ENCODE measurements at places on chromosomes 1 and 21.

- peak; percentile 40 for DNase-seq
These were observed 5.3 kb downstream of the PSRC1 start for GRCh38 chr1:109277434-109278204.

- no peak for DNase-seq
These were observed 139.3 kb upstream of the NFIA start for GRCh38 chr1:60942896-60943638.

DNA sequence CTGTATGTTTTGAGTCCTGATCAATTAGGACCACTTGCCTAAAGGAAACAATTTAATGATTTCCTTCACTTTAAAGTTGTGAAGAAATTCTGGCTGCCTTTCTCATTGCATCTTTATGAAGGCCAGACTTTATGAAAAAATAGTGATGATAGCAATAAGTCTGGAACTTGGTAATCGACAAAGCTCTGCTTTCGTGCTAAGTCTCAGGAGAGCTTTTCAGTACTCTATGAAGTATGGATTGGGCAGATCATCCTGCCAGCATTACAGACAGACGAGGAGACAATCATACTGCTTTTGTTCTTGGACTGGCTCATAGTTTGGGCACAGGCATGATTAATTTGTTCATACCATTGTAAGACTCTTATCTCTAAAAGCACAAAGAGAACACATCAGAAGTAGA lies 45.5 kb upstream of the KCNJ15 start:
- DNase-seq, result no peak

- DNase-seq, result no peak
These were observed at the start of gene CD101 for GRCh38 chr1:117001254-117001927. CD101 (plus strand) TSS chr1:117001760; CDS start chr1:117001818, 58 bp downstream.

DNA sequence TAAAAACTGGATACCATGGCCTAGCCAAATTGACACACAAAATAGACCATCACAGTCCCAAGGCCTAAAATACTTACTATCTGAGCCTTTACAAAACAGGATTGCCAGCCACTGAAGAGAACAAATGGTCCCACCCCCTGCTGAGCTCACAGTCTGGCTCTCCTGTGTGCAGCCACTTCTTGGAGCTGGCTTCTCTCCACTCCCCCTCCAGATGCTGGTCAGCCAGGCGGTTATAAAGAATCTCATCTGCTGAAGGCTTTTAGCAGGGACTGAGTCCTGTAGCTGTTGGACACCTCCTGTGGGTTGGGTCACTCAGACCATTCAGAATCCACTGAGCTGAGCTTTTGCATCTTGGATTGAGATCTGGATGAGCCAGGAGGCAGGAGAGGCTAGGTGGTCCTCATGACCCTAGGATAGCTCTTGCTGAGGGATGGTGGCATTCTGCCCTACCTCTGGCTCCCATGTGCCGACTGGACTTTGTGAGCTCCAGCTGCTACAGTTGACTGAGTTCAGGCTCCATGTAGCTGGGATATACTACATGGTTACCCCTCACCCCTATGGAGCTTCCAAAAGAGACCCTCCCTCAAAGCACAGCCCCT lies 16.1 kb downstream of the OXCT2 start:
- no peak for DNase-seq

GRCh38 chr1:201468844-201469644 lies at the start of gene PHLDA3:
PHLDA3 (minus strand) TSS chr1:201469188; CDS start chr1:201468786, 402 bp downstream.
- no peak for DNase-seq

DNA sequence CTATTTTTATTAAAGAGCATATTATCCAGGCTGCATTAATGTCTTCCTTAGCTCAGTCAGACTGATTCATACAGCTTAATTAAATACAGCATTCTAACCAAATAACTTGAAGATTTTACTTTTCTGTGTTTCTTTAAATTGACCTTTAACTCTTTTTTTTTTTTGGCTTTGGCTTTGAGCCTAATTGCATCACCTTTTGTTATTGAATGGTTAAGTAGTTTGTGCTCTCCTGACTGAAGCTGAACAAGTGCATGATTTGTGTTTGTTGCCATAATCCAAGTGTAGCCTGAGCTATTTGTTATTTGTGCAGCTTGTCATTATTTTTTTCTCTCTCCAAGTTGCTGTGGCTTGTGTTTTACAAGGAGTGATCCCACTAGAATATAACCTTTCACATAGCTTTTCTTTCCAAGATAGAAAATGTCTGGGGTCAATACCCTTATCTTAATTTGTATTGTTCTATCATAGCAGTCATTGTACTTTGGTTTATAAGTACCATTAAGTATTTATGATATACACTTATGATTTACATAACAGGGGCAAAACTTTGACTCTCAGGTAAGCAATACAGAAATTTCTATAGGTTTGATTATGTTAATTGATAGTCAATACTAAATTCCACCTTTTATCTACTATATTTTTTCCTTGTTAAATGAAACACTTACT lies 31.6 kb downstream of the CDC14A start:
- no peak for DNase-seq

DNA sequence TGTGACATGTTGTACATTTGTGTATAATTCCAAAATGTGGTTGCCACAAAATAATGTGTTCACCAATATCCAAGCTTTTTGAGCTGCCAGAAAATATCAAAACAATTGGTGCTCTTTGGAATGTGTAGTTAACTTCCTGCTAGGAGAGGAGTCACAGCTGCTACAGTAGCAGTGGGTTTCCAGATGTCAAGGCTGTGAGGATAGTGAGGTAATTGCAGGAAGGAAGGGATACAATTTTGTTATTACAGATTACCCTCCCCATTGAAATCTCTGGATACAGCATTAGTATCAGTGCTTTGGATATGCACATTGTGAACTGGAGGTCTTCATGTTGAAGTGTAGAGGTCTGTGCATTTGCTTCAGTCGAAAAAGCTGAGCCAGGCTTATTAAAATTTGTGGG lies 253.2 kb downstream of the PTPRC start:
- DNase-seq, result no peak

- no peak for DNase-seq
These were observed 39.3 kb downstream of the VWA5B1 start for GRCh38 chr1:20329793-20330542.

GRCh38 chr1:163771637-163772036 lies 449.9 kb downstream of the NUF2 start:
- no peak for DNase-seq

- no peak for DNase-seq
These were observed 650 bp upstream of the CCDC190 start for GRCh38 chr1:162861625-162862024.

GRCh38 chr1:30054126-30054525 lies 669.3 kb downstream of the MATN1 start:
- DNase-seq, result no peak

GRCh38 chr1:41305576-41306363 lies 55.5 kb upstream of the FOXO6 start:
- no peak for DNase-seq

GRCh38 chr1:9425859-9426258 lies 113.4 kb upstream of the SLC25A33 start:
- no peak for DNase-seq

DNA sequence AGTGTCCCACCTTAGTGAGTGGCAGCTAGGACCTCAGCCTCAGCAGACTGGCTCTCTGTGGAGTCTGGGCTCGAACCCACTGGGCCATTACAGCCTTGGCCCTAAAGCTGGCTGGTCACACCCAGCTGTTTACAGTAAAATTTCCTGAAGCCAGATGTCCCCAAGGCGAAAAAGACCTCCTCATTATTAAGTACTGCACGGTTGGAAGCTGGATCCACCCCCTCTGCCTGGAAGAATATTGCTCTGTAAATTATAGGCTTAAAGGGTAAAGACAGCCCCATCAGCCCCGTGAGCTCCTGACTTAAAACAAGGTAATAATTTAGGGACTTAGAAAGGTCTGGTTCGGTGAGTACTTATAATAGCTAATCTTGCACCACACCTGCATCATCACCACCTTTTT lies 30.3 kb upstream of the TMEM51 start:
- DNase-seq, result no peak
